ENCODE measurements at places on chromosomes 6 and 20.

GRCh38 chr6:143902827-143903226 lies 38.6 kb downstream of the ZC2HC1B start:
- DNase-seq = no peak

- peak; percentile 51 for DNase-seq
Measured at GRCh38 chr6:14035071-14035847, 82.3 kb upstream of the CD83 start.

- DNase-seq = no peak
Measured at GRCh38 chr6:165599596-165600487, 63.2 kb downstream of the PDE10A start.

GRCh38 chr6:125197795-125198269 lies 44.3 kb downstream of the TPD52L1 start:
- no peak for DNase-seq

- no peak for DNase-seq
Measured at GRCh38 chr20:20204256-20204655, 151.9 kb downstream of the CFAP61 start.

GRCh38 chr6:56318851-56319250 lies 71.5 kb upstream of the COL21A1 start:
- no peak for DNase-seq

DNA sequence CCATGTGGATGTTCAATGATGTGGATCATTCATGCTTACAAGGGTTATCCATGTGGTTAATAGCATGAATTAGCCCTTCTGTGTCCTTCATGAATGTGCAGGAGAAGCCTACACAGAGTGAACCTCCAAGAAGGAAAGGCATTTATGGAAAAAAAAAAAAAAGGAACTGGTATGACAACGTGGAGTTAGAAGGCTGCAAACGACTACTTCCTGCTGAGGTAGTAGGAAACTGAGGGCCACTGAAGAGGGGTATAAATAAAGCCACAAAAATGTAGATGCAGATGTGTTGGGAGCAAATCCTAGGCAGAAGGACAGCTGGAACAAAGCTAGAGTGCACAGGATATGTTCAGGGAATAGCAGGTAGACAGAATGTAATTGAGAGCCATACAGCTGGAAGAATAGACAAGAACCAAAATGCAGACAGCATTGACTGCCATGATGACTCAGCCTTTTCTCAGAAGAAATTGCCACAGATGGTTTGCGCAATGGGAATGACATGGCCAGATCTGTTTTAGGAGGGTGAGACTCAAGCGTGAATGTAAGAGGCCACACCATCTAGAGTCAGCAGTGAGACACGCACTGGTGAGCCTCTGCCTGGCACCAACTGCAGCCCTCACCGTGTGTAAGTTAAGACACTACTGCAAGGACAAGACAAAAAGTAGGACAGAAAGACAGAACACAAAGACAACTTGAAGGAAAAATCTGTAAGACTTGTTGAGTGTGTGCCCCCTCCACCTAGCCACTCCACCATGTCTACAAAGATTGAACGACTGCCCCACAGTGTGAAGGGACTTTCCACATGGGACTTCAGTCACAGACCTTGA lies 79.8 kb downstream of the KIF13A start:
- no peak for DNase-seq

DNA sequence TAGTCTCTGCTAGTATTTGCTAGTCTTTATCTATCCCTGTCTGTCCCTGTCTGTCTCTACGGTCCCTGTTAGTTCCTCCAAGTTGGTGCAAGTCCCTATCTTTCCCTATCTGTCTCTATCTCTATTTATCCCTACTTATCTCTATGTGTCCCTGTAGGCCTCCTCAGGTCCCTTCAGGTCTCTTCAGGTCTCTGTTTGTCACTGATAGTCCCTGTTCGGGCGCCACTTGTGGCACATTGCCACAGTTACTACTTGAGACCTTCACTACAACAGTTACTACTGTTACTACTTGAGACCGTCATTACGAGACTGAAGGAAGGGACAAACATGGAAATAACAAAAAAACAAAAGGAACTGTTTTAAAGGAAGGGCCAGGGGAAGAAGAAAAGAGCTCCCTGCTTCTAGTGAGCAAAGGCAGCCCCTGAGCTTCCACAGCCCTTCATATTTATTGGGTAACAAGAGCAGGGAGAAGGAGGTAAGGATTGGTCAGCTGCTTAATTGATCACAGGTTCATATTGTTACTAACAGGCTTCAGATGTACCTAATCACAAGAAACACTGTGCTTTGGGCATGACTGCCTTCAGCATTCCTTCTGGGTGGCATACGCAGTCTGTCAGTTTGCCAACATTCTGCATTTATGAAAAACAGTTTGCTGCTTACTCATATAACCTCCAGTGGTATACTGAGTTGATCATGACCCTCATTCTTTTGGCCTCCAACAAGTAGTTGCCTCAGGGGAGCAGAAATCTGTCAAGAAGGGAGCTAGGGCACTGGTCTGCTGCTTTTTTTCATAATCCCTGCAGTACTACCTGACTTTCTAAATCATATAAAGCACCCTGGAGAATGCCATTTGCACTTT lies 8.4 kb downstream of the EPB41L2 start:
- no peak for DNase-seq

- no peak for DNase-seq
Measured at GRCh38 chr6:105051941-105052471, 95.1 kb downstream of the LIN28B start.

DNA sequence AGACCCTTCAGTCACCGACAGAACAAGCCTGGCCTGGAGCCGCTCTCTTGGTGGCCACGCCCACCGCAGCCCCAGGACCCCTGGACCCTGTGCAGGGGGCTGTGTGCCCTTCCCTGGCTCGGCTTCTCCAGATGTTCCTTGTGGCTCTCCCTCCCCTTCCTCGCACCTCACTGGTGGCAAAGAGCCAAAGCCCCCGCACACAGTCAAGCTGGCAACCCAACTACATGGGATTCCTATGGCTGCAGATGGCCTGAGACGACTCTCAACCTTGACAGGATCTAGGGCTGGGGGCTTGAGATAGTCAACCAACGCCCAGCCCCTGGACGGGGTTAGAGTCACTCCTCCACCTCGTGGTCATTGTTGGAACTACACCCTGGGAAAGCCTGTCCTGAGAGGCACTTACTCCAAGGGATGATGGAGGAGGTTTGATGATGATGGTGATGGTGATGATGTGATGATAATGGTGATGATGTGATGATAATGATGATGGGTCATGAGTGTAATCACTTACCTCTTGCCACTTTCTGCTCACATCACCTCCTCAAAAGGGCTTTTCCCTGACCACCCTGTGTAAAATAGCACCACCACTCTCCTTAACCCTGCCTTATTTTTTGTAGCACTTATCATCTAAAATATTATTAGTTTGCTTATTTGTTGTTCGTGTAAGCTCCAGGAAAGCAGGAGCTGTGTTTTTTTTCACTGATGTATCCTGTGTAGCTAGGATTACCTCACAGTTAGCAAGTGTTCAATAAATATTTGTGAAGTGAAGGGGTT lies 278.4 kb downstream of the LRFN2 start:
- DNase-seq = peak; percentile 40

DNA sequence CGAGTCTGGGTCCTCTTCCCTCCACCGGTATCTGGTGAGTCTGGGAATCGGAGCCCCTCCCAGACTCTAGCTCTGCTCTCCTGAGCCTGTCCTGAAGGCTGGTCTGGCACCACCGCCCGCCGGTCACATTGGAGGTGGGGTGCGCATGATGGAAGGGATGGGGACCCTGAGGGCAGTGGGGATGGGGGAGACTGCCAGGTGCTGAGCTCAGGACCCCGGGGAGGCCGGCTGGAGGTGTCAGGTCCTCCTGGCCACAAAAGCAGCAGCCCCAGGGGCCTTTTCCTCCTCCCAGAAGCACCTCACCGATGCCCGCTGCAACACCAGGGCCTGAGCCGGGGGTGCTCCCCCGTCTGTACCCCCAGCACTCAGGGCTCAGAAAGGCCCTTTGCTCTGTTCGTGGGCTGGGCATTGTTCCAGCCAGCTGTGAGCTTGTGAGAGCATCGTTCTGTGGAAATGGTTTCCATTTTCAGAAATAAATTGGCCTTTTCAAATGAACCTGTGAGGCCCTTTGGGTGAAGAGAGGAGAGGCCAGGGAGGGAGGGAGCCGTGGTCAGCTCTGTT lies 2.5 kb upstream of the NPBWR2 start:
- no peak for DNase-seq

GRCh38 chr20:3783511-3784195 lies 2.4 kb upstream of the SPEF1 start:
- DNase-seq = no peak

All from NT2/D1 (cell line).